ENCODE measurements at places on chromosomes 3 and 15.

GRCh38 chr3:11764931-11765363 lies 81.7 kb downstream of the TAMM41 start:
- no peak for DNase-seq

DNA sequence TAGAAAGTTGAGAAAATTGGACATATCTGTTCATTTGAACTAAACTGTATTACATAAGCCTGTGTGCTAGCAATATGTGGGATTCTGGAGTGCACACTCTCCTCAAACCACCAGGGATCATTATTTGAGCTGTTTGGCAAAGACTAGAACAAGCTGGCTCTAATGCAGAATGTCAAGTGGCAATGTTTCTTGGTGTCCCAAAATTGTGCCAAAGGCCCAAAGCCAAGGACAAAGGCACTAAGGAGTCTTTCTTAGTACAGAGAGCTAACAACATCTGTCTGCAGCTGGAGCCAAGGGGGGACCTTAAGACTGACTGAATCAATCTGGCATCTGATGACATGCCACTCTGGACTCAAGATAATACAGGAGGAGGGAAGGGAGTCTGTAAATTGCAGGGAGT lies 76.7 kb upstream of the STRIT1 start:
- no peak for DNase-seq

- DNase-seq: no peak
Observed at GRCh38 chr3:143753006-143753405, 95.3 kb downstream of the SLC9A9 start.

DNA sequence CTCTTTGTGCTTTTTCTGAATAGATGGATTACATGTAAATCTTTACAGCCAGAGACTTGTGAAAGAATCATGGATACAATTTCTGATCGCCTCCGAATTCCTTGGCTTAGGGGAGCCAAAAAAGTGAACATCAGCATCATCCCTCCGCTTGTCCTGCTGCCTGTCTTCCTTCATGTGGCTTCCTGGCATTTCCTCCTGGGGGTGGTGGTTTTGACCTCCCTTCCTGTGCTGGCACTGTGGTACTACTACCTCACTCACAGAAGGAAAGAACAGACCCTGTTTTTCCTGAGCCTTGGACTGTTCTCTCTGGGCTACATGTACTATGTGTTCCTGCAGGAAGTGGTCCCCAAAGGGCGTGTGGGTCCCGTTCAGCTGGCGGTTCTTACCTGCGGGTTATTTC lies 5.9 kb downstream of the ZDHHC23 start:
- no peak for DNase-seq

Data from 8988T (cell line).